ENCODE measurements at places on chromosomes 6 and 20.

DNA sequence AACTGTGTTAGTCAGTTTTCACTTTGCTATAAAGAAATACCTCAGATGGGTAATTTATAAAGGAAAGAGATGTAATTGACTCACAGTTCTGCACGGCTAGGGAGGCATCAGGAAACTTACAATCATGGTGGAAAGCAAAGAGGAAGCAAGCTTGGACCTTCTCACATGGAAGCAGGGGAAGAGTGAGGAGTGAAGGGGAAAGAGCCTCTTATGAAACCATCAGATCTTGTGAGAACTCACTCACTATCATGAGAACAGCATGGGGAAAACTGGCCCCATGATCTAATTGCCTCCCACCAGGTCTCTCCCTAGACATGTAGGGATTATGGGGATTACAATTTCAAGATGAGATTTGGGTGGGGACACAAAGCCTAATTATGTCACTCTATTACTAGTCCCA lies 41.3 kb upstream of the PLAGL1 start:
- DNase-seq, result no peak

DNA sequence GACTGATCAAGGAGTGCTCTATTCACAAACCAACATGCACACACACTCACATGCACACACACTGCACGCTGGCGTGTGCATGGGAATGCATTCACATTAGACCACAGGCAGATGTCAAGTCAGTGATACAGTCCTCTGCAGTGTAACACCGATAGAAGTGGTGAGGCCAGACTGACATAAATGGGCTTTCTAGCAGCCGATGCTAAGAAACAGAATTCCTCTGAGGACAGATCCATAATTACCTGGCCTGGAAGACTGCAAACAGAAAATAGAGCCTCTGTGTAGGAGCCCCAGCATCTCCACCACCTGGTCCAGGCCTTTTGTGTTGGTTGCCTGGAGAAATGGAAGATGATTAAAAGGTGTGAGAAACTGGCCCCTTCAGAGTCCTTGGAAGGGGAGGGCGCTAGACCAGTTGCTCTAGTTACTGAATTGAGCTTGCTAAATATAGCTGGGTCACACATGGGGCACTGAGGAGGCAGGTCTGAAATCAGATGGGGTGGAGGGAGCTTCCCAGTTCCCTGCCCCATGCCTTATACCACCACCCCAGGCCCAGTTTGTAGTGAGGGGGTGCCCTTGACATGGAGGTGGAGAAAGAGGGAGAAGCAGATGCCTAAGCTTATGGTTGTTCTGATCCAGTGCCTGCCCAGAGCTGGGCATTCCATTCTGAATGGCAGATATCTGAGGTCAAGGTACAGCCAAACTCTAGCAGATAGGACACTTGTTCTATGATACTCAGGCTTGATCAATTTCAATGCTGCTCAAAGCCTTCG lies 233.8 kb downstream of the LRFN2 start:
- DNase-seq, result peak; percentile 37

DNA sequence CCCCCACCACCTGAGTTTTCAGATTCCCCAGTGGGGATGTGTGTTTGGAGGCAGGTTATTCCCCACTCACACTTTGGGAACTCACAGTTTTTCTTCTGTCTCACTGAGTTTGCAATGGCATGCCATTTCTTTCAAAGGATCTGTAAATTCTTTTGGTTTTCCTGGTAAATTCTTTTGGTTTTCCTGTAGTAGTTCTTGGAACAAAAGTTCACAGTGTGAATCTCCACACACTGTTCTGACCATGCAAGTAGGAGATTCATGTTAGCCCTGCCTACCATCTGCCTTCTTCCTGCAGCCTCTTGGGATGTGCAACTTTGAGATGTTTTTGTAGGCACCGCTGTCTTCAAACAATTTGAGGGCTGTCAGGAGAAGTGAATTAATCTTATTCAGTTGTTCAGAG lies 165.6 kb upstream of the OGFRL1 start:
- DNase-seq, result no peak

DNA sequence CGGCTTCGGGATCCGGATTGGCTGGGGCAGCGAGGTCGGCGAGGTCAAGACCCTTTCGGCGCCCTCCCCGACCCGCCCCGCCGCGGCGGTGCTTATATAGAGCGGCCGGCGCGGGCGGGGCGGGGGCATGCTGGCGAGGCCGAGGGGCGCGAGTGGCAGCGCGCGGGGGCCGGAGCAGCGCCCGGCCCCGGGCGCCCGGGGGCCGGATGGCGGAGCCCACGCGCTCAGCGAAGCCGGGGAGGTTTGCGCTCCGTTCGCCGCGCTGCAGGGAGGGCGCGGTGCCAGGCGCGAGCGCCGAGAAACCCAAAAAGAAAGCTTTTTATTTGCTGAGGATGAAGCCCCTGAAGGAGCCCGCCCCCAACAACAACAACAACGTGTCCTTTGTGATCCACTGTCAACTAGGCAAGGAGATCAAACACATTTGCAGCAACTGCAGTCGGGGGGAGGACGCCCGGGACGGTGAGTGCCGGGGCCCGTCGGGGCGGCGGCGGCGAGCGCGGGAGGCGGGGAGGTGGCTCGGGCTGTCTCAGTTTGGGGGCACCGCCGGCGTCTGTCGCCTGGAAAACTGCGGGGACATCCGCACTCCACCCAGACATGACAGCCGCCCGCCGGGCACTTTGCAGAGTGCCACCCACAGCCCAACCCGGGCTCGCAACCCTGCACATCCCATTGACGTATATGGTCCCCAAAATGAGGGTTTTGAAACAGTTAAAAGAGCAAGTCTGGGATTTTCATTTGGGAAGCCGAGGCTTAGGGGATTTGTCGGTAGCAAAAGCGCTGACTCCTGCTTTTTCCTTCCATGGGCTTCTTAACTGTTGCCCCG lies 297.3 kb downstream of the PHACTR1 start:
- no peak for DNase-seq

GRCh38 chr6:34375833-34376232 lies 16.6 kb downstream of the NUDT3 start:
- DNase-seq, result no peak

DNA sequence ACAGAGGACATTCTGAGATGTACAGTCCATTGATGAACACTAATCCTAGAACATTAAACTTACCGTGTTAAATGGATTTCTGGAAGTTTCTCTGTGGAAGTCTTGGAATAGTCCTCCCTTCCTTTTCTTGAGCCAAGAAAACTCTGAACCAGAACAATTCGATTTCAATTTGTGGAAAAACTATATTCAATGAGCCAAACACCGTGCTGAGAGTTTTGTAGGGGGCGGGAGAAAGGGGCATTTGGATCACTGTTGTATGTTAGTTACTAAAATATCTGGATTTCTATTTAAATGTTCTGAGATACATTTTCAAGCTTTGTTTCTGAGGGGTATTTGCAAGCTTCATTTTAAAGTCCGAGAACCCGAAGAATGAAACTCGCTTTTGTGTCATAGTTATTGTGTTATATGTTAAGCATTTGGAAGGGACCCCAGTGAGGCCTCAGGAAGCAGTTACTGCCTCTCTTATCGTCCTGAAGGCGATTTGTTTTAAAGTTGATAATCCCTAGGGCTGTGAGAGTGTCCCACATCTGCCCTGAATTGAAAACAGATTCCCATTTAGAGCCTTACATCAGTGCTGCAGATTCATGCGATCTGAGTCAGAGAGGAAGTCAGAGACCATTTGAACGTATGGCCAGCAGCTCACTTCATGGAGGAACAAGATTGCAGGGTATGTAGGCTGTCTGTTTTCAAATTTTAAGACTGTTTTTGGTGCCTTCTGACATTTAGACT lies 70.8 kb upstream of the SASH1 start:
- DNase-seq, result no peak

GRCh38 chr20:52312132-52312729 lies 120.7 kb upstream of the ZFP64 start:
- no peak for DNase-seq

Data from lower leg skin (tissue), 4 donors.